ENCODE measurements at places on chromosomes 2 and 18.

DNA sequence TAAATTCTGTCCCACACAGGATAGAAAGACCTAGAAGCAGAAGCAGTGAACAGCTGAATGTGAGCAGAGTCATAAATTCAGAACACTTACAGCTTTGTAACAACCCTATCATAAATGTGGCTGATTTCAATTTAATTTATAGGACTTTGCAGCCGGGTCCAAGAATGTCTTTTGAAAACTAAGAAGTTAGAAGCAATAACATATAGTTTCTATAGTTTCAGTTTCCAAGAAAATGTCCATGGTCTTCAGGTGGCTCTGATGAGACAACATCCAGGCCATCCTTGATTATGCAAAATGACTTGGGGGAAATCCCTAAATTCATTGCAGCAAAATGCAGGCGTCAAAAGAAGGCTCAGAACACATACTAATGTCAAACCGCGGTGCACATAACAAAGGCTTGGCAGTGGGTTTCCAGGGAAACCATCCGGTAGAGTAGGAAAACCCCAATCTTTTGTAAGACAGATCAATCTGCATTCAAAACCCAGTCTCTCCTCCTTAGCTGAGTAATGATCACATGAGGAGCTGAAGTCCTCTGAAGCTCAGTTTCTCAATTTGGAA is 442.2 kb upstream of the ID2 start:
- no peak for DNase-seq

GRCh38 chr2:111135910-111136297 is 15.2 kb downstream of the BCL2L11 start:
- peak; percentile 24 for DNase-seq

- no peak for DNase-seq
Measured at GRCh38 chr2:237996021-237996593, 29.3 kb downstream of the UBE2F start.

DNA sequence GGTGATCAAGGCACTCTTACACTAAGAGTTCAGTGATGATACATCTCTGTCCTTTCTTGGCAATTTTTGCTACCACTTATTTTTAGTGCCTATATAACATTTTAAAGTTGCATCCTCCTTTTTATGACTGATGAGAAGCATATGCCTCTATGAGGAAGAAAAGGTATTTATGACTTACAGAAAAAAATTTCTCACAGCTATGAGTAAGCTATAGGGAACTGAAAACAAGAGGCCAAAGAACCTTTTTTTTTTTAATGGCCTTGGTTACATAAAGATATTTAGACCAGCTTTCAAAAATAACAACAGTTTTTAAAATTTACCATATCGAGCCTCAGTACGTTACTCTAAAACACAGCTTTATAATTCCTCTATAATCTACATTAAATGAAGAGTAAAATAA is 21.3 kb downstream of the MBD5 start:
- DNase-seq = no peak

DNA sequence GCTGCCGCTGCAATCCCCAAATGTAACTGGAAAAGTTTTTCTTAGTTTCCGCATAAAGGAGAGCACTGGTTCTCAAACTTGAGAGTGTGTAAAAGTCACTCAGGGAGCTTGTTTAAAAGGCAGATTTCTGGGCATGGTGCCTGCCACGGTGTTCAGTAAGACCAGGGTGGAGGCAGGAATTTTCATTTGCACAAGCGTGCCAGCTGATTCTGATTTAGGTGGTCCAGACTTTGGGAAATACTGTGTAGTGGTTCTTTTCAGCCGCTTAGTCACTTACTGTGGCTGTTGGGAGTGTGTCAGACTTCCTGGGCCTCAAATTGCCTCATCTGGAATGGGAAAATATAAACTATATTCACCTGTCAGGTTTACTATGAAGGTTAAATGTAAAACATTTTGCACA is 788 bp downstream of the ARMC9 start:
- no peak for DNase-seq

- peak; percentile 52 for DNase-seq
Measured at GRCh38 chr2:64787698-64788097, 134.0 kb upstream of the SERTAD2 start.

- no peak for DNase-seq
Measured at GRCh38 chr2:42800981-42801380, 8.6 kb upstream of the HAAO start.

DNA sequence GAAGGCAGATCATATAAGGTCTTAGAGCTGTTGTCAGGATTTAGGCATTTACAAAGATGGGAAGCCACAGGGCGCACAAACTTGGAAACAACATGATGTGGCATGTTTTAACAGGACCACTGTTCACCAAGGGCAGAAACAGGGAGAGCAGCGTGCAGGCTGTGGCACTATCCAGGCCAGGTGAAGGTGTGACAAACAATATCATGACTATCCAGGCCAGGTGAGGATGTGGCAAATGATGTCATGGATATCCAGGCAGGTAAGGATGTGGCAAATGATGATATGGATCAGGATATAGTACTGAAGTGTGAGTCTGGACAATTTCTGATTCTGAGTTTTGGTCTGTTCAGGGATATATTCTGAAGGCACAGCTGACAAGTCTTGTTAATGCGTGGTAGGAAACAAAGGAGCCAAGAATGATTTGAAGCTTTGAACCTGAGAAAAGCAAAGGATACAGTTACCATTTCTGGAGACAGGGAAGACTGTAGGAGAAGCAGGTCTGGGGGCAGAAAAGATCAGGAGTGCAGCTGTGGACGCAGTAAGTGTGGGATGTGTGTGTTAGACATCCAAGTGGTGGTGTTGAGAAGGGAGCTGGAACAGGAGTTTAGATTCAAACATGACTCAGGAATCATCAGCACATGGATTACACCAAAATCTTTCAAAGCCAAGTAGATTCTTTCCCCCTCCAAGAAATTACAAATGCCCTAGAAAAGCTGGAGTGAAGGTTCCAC is 205.9 kb downstream of the TMEM163 start:
- DNase-seq = no peak

- no peak for DNase-seq
Measured at GRCh38 chr2:113184531-113185230, 10.9 kb downstream of the PSD4 start.

- no peak for DNase-seq
Measured at GRCh38 chr18:71554686-71555085, 989.5 kb downstream of the CBLN2 start.

- DNase-seq = no peak
Measured at GRCh38 chr2:15378148-15378908, 182.8 kb downstream of the NBAS start.

DNA sequence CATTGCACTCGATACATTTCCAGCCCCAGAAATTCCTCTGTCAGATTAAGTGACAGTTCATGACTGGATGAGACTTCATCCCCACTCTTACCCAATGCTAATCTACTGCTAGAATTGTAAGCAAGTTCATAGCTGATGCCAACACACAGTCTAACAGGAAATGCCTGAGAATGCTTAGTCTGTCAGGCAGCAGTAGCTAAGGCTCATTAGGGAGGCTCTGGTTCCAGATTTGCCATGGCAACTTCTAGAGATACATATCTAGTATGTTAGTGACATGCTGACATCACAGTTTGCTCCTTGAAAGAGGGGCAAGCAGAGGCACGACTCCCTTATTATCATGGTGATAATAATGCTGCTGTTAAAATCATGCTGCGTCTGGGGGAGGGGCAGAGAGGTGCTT is 198.4 kb downstream of the RBM43 start:
- DNase-seq = no peak

DNA sequence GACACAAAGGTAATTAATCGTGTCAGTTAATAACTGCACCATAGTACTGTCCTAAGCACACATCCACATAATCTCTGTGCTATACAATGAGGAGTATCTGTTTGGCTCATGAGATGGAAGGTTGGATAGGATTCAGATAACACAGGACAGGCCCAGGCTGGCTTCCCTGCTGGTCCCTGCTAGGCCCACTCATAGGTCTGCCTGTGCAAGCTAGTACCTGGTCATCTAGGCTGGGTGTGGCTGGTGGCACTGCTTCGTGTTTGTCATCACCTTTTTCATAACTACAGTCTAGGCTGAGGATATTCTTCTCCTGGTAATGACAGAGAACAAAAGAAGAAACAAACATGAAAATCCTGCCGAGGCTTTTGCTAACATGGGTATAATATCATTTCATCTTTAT is 392.8 kb downstream of the TRIB2 start:
- DNase-seq = no peak

- DNase-seq = no peak
Measured at GRCh38 chr2:234864506-234864905, 87.3 kb upstream of the SH3BP4 start.

- no peak for DNase-seq
Measured at GRCh38 chr2:118168615-118169014, 80.3 kb downstream of the INSIG2 start.

GRCh38 chr2:48254839-48255238 is 275.1 kb upstream of the STON1 start:
- DNase-seq = no peak

- DNase-seq = no peak
Measured at GRCh38 chr18:28034567-28034966, 142.4 kb downstream of the CDH2 start.

DNA sequence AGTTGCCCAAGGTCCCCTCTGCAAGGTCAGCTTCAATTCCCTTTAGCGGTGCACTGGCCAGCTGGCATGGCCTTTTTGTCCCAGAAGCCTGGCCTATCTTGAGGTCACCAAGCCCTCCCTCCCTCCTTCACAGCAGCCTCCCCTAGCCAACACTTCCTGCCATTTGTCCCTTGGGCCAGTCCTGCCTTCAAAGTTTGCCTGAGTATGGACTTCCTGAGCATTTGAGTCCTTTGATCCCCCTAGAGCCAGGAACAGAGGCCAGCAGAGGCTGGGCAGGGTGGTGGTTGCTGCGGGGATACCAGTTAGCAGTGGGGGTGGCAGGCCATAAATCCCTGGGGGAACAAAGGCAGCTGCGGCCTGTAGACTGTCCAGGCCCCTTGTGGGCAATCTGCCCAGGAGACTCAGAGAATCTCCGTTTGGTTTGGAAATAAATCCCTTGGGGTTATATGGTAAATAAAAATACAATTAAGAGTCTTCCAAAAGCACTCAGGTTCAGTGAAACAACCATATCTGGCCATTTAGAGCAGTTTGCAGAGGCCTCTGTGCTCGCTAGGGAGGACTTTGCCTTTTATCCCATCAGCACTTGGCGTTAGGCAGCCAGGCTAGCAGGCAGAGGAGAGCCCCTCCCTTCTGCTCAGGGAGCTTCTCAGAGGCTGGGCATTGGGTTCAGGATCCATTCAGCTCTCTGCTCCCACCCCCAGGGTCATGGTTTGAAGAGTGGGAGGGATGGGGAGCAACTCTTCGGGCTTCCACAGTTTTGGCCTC is 3.1 kb upstream of the HES6 start:
- DNase-seq = peak; percentile 55

DNA sequence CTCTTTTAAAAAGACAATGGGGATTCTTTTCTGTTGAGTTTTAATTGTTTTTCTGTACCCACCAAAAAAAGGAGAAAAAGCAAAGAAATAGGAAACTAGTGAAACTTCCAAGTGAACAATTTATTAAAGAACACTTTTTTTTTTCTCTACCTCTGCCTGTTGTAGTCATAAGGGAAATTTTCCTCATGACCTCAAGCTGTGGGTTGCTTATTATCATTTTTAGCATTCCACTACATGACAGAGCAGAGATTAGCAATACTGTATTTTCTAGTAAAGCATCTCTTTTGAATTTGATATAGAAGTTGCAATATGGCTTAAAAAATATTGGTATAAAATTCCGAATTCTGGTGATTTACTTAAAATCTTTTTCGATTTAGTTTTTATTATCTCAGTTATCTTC is 87.9 kb upstream of the LRRTM1 start:
- no peak for DNase-seq

DNA sequence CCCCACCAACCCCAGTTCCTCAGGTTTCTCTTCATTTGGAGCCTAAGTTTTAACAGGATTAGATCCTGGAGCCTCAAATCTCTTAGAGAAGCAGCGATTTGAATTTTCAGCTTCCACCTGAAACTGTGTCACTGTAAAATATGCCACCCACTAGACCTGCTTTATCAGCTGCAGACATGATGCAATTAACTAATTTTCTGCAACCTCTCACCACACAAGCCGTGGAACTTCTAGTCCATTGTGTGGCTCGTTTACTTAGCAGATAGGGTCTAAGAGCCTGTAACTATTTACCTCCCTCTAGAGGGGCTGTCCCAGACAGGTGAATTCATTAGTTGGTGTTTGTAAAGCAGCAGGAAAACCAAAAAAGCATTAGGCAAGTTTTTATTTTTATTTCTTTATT is 31.6 kb upstream of the FZD5 start:
- peak; percentile 45 for DNase-seq

GRCh38 chr2:234763002-234763873 is 188.6 kb upstream of the SH3BP4 start:
- no peak for DNase-seq

GRCh38 chr2:72131371-72131891 is 16.2 kb downstream of the CYP26B1 start:
- DNase-seq = no peak

DNA sequence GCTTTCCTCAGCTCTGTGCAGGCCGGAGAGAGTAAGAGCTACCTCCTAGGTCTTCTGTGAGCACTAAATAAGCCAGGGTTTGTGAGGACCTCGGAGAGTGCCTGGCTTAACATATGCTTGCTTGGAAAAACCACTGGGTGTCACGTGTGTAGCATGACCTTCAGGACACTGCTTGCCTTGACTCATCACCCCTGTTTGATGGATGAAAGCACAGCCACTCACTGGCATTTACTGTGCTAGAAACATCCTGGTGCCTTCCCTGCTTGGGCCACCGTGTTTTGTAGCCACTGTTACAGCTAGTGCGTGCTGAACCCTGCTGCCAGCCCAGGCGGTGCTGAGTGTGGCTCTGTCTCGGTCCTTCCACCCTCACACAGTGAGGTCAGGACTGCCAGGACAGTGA is 34.8 kb upstream of the ITM2C start:
- DNase-seq = no peak

Data from NB4 (cell line).